ENCODE measurements at places on chromosomes 2 and 18. TPM values are rescaled to one million over a fixed set of nuclear protein-coding genes. Genes with fewer than 3 reads are reported as not detected.

TTC21B gene
- 6.9 TPM for total RNA-seq

LCLAT1 gene
- total RNA-seq: 8.7 TPM

TUBA4B gene
- not detected for total RNA-seq

RAD51AP2 gene
- total RNA-seq: 0.13 TPM

IL1B gene
- 41.0 TPM for total RNA-seq

HOXD13 gene
- not detected for total RNA-seq

Measured in bronchial epithelial cell (primary cell).